ENCODE measurements at places on chromosomes 4 and X.

- DNase-seq: no peak
Observed at GRCh38 chr4:7521666-7522065, 86.9 kb upstream of the PSAPL1 start.

DNA sequence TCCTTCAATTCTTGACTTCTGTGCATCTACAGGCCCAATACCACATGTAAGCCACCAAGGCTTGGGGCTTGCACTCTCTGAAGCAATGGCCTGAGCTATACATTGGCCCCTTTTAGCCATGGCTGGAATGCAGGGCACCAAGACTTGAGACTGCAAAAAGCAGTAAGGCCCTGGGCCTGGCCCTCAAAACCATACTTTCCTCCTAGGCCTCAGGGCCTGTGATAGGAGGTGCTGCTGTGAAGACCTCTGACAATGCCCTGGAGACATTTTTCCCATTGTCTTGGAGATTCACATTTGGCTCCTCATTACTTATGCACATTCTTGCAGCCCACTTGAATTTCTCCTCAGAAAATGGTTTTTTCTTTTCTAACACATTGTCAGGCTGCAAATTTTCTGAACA is 68.5 kb upstream of the FSTL5 start:
- DNase-seq: no peak

DNA sequence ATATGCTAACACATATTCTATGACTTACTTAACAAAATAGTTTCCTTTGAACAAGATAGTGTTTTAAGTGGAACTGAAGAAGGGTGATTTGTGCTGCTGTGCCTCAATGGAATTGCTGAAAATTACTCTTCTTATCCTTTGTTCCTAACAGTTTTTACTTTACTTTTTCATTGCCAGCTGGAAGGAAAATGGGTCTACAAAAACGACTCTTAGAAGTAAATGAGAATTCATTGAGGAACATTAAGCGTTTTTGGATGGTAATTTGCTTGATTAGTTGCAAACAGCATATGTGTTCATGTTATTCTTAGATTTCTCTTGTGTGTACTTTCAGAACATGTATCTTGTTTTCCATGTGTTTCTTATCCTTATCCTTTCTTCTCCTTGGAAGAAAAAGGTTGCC is 170.4 kb upstream of the VEGFC start:
- DNase-seq: no peak

GRCh38 chrX:35919536-35920309 is at the start of gene CFAP47:
Gene CFAP47 (plus strand): TSS chrX:35919734. CDS start chrX:35919800, 66 bp downstream.
- no peak for DNase-seq

- DNase-seq: no peak
Observed at GRCh38 chrX:148784137-148784536, 283.7 kb downstream of the AFF2 start.

- no peak for DNase-seq
Observed at GRCh38 chrX:74395556-74395955, 25.7 kb upstream of the SLC16A2 start.

DNA sequence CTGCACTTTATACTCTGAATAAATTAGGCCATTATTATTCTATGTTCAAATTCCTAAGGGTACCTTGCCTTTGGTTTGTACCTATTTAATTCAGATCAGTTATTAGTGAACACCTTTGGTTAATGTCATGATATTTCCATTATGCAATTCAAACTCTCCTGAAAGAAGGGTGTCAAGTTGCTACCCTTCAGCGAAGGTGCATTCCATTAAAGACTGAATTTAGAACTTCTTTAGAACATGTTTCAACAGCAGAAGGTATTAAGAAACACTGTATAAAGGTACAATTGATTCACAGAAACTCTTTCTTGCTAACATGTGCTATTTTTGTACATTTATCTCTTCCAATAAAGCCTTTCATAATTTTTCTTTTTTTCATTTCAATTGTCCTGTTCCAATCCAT is 1545.4 kb upstream of the PCDH10 start:
- DNase-seq: no peak

DNA sequence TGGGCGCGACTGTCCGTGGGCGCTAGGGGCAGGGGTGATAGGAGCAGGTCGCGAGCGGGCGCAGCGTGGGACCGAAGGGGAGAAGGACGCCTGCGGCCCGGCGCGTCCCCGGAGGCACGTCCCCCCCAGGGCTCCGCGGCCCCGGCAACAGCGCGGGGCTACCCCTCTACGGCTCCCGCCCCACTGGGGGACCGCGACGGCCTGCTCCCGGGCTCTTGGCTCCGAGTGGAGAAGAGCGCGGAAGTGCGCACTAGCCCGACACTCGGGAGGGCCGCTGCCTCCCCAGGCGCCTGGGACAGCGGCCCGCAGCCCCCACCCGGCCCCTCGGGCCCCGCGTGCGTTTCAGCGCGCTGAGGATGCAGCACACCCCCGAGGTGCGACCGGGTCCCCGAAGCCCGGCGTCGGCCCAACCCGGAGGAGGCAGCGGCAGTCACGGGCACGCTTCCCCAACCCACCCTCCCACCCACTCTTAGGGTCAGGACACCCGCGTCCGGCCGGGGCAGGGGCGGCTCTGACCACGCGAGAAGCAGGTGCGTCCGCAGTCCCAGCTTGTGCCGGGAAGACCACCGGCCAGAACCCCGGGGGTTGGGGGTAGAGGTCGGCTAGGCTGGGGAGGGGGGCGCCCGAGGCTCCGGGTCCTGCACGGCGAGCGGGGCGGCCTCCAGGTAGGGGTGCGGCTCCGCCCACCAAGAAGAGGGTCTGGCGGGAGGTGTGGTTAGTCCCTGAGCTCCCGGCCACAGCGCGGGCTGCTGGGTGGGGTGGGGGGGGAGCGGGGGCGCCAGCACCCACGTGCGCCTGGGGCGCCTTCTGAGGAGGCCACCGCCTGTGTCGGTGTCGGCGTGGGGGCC is 18.5 kb upstream of the NAT8L start:
- DNase-seq: no peak

DNA sequence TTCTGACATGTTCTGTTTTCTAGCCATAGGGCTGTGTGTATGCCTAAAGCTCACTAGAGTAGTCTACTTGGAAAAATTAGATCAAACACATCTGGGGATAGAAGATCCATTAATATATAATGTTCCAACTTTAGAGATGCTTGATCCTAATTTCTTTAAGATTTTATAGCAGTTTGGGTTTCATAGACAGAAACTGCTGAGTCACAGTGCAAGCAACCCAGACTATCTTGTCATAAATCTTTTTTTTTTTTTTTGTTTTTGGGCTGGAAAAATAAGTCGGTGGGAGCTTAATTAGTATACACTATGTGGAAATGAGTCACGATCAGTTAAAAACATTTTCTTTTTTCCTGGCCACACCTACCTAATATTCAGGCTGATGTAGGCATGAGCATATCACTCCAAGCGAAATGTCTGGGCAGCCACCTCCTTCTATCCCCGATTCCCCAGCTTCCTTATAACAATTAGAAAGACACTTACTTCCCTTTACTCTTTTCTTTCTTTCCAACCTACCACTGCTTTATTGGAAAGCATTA is 58.2 kb upstream of the CASK start:
- DNase-seq: no peak

GRCh38 chr4:113996599-113997177 is 17.2 kb upstream of the ARSJ start:
- DNase-seq: no peak

Measured in T-helper 2 cell (primary cell).